ENCODE measurements at places on chromosomes 7 and 10.

- peak; percentile 18 for DNase-seq
Observed at GRCh38 chr10:114767101-114767985, 54.2 kb upstream of the FHIP2A start.

DNA sequence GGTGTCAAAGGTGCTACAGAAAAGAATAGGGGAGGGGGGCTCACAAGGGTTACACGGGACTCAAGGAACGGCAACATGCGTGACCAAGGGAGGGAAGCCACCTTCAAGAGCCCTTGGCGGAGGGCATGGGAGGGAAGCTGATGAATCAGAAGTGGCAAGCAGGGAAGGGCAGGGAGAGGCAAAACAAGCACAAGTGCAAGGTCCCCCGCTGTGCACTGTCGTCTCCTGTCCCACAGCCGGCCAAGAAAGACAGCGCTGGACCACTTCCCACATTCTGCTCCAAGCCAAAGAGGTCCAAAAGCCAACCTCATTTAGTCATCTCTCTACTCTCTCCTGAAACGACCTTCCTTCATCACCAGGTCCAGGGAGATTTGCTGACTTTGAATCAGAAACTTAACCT, 102.7 kb downstream of the CALN1 start:
- no peak for DNase-seq

GRCh38 chr10:62527019-62527827, 153.1 kb downstream of the ZNF365 start:
- no peak for DNase-seq

DNA sequence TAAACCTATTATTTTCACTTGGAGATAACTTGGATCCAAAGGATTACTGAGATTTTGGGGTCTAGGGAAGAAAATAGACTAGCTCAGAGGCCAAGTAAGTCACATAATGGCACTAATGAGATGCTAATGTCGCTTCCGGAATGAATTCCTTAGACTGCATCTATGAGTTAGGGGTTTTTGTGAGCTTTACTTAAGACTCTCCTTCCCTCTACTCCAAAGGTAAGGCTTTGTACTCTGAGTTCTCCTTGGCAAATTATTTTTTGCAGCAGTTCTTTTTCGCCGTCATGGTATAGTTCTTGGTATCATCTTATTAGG, 143.9 kb upstream of the KLF14 start:
- no peak for DNase-seq

GRCh38 chr7:27148031-27148755, 619 bp upstream of the HOXA6 start:
- DNase-seq = no peak

DNA sequence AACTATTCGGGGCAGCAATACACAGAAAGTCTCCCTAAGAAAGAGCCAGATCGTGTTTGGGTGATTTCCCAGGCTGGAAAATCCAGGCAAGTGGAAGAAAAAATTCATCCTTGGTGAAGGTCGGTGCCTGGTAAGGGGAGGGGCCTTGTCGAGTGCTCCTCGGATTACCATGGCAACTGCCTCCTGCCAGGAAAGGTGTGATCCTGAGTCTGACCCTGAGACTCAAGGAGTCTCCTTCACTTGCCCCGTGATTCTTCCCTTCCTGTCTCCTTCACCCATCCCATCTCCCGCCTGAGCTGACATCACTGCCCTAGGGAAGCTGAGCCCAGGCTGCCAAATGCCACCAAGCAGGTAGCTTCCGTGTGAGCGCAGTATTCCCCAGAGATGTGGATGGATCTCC, 112.2 kb downstream of the MYL10 start:
- DNase-seq = no peak

- DNase-seq = no peak
Observed at GRCh38 chr7:136874393-136875032, 6.1 kb downstream of the CHRM2 start.

DNA sequence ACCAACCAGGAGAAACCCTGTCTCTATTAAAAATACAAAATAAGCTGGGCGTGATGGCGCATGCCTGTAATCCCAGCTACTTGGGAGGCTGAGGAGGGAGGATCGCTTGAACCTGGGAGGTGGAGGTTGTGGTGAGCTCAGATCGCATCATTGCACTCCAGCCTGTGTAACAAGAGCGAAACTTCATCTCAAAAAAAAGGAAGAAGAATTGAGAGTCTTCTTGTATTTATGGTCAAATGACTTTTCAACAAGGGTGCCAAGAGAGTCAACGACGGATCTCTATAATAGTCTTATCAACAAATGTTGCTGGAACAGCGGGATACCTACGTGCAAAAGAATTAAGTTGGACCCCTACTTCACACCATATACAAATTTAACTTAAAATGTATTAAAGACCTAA, 21.6 kb upstream of the JAZF1 start:
- DNase-seq = no peak

- DNase-seq = no peak
Observed at GRCh38 chr10:33869028-33869427, 534.6 kb upstream of the NRP1 start.

DNA sequence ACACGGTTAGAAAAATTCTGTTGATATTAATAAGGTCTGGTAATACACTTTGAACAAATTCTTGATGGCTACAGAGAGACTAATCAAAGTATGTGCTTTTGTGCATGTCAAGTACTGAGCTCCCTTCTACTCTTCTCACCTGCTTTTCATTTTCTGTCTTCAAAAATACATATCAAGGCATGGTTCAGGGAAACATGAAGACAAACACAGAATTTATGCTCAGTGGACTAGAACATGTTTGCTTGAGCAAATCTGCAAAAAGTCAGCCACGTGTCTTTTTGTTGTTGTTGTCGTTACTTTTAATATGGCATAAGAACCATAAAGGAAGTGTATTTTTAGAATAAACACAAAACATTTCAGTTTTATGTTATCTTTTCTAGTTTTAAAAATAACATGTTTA, 21.9 kb downstream of the CDK13 start:
- no peak for DNase-seq

DNA sequence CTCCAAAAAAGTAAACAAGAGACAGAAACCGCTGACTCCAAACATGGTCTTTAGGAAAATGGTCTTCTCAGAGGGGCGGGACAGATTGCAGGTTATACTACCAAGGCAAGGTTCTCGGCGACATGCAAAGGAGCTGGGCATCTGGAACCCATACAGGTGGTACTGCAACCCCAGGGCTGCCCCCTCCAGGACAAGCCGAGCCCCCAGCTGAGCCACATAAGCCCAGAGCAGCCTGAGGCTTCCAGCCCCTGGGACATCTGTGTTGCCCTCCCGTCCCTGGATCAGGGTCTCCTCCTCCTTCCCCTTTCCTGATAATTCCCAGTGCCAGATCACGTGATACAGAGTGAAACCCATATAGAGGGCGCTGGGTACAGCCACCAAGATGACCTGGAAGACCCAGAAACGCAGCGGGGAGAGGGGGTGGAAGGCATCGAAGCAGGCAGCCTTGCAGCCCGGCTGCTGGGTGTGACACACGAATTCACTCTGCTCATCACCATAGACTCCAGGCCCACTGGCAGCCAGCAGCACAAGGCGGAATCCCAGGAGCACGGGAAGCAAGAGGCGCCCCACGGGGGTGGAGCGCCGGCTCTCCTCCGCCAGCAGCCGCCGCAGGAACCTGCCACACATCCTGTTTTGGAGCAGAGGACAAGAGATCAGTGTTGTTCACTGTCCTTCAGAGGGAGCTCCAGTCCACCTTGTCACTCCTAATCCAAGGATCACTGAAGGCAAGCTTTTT, at the start of gene GJC3:
TSS of gene GJC3 (minus strand) at position 627 of the 736 bp plus-strand sequence. CDS start at position 627, 0 bp downstream.
- peak; percentile 21 for DNase-seq

DNA sequence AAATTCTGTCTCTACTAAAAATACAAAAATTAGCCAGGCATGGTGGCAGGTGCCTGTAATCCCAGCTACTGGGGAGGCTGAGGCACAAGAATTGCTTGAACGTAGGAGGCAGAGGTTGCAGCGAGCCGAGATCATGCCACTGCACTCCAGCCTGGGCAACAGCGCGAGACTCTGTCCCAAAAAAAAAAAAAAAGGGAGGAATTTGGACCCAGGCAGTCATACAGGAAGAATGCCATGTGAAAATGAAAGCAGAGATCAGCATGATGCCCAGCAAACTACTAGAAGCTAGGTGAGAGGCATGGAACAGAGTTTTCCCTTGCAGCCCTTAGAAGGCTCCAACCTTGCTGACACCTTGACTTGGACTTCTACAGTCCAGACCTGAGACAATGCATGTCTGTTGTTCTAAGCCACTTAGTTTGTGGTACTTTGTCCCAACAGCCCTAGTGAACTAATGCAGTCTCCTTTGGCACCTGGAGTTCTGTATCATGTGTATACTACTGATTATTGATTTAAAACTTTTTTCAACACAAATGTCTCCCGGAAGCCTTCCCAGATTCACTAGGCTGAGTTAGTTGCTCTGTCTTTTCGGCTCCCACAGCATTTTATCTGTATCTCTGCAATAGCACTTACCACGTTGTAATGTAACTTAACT, 10.2 kb upstream of the BAG3 start:
- no peak for DNase-seq

- DNase-seq = no peak
Observed at GRCh38 chr10:21950566-21950965, 53.0 kb downstream of the DNAJC1 start.

DNA sequence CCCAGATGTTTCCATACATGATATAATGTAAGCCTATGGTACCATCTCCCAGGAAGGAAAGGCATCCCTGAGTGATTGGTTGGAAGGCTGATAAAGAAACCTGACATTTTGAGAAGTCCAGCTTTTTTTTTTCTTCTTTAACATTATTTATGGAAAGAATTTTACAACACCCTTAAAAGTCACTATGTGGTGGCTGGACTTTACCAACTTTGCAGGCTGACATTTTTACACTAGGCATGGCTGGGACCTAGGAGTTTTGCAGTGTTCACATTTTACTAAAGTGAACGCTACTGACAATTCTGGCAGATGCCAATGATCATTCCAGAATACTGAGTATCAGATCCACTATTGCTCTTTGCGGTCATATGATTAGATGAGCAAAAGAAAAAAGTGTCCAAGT, 239.9 kb downstream of the GLI3 start:
- no peak for DNase-seq

DNA sequence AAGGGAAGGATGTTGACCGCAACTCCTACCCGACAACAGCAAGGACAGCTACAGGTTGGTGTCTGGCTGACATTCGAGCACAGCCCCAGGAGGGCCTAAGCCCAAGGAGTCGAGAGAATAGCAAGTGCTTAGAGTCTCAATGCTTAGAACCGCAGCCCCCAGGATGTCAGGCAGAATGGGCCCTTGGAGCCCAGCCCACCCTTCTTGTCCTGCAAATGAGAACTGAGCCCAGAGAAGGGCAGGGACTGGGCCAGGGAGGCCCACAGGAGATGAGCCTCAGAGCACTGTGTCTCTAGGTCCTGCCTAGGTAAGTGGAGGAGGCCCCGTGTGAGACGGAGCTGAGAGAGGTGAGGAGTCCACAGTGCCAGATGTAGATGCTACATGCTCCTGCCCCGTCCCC, 173.3 kb upstream of the ZMIZ1 start:
- no peak for DNase-seq

DNA sequence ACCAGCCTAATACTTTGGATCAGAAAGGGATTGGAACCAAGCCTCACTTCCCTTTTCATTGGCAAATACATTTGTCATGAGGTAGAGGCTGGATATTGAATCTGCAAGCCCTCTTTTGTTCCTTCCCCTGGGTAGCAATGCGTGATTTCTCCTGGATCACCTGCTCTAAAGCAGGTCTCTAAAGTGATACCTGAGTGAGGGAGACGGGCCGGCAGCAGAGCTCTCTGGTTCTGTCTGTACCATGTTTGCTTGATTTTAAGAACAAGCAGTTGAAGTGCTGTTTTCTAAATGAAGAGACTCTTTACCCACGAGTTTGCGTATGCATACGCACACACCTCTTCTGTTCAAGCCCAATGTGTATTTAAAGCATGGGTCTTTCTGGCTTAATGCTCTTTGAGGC, 41.1 kb downstream of the GARS1 start:
- no peak for DNase-seq

- DNase-seq = no peak
Observed at GRCh38 chr10:101961591-101962498, 94.1 kb downstream of the ARMH3 start.

DNA sequence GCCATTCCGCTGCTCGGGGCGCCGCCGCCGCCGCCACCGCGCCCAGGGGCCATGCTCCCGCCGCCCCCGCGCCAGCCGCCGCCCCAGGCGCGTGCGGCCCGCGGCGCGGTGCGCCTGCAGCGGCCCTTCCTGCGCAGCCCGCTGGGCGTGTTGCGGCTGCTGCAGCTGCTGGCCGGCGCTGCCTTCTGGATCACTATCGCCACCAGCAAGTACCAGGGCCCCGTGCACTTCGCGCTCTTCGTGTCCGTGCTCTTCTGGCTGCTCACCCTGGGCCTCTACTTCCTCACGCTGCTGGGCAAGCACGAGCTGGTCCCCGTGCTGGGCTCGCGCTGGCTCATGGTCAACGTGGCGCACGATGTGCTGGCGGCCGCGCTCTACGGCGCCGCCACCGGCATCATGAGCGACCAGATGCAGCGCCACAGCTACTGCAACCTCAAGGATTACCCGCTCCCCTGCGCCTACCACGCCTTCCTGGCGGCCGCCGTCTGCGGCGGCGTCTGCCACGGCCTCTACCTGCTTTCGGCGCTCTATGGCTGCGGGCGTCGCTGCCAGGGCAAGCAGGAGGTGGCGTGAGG, 383 bp downstream of the MARVELD1 start:
- DNase-seq = peak; percentile 81

DNA sequence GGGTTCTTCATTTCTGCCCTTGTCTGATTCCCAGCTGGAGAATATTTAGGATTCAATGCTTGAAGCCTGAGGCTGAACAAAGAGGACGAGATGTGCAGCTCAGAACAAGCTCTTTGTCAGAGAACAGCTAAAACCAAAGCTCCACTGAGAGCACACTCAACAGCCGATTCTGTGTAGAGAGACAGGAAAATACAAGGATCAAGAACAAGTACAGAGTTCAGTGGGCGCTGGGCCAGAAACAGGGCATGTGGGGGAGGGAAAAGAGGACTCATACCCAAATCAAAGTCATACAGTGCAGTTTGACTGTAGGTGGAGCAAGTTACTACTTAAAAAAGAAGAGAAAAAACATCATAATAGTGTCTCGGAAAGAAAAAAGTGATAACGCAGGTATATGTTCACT, at the start of gene AGMO:
TSS of gene AGMO (minus strand) at position 181 of the 400 bp plus-strand sequence.
- DNase-seq = no peak

DNA sequence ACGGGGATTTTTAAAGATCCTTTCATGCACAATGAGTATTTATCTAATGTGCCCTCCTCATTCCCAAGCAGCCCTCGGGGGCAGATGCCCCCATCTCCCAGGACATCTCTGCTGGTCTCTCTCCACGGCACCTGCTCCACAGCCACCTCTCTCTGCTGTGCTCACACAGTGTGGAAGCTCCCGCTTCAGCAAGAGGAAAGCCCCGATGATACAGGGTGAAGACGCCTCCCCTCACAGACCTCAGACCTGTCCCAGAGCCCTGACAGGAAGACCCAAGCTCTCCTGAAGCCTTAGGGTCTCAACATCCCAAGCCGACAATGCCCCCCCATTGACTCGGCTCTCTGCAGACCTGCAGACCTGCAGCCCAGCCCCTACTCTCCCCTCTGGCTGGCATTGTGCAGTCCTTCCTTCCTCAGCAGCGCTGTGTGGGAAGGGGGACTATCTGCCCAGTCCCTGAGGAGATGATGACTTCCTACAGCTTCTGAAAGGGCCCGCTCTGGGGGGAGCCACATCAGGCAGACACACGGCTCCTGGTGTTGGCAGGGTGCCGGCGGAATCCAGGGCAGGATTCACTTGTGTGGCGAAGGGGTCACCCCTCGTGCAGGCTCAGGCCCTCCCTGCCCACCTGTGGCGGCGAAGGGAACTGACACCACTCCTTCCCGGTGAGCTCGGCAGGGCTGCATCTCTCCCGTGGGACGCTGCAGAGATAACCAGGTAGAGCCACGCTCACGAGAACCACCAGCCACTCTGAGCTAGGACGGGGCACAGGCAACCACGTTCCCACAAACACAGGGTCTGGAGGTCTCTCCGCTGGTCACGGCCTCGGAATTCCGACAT, 61.8 kb downstream of the PTPRN2 start:
- no peak for DNase-seq

- no peak for DNase-seq
Observed at GRCh38 chr7:500521-501420, 18.9 kb downstream of the PDGFA start.

Measured in GM12891 (cell line).